ENCODE measurements at places on chromosomes 3 and 15. TPM values are rescaled to one million over a fixed set of nuclear protein-coding genes. Genes with fewer than 3 reads are reported as not detected.

TNK2 gene
- 22.5 TPM for total RNA-seq

GRIP2 gene
- total RNA-seq: 4.5 TPM

ANKRD63 gene
- 0.74 TPM for total RNA-seq

DNA sequence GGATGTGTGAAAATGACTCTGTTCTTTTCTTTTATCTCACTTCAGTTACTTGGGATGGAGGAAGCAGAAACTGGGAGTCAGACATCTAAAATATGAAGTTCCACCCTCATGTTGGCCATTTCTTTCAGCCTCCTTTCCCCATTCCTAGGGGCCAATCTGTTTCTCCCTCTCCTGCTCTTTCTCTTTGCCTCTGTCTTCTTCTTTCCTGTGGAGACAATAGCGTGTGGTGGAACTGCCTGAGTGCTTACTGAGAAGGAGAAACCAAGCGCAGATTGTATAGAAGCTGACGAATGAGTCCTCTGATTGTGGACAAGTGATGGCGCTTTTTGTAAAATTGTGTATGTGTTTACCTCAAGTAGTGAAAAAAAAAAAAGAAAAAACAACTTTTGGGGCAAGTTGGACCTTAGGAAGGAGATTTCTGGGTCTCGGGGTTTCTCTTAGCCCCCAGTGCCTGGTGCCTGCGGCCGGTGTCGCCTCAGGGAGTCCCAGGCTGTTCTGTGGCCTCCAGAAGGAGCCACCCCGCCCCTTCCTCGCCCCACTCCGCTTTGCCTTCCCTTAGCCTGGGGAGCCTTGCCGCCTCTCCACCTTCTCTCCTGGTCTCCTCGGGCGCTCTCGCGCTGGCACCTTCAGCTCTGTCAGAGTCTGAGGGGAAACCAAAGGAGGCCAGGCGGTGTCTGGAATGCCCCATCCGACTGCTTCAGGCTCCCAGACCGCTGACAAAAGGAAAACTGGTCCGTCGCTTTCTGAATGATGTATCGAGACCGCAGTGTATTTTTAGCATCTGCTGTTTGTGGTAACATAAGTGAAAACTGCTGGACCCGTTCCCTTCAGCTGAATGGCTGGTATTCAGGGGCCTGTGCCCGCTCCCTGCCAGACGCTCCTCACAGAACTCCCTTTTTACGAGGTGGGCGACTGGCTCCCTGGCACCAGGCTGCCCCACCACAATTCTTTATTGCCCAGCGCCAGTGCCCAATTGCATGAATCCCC, 30.1 kb downstream of the SCG5 start:
- no peak for DNase-seq

DNA sequence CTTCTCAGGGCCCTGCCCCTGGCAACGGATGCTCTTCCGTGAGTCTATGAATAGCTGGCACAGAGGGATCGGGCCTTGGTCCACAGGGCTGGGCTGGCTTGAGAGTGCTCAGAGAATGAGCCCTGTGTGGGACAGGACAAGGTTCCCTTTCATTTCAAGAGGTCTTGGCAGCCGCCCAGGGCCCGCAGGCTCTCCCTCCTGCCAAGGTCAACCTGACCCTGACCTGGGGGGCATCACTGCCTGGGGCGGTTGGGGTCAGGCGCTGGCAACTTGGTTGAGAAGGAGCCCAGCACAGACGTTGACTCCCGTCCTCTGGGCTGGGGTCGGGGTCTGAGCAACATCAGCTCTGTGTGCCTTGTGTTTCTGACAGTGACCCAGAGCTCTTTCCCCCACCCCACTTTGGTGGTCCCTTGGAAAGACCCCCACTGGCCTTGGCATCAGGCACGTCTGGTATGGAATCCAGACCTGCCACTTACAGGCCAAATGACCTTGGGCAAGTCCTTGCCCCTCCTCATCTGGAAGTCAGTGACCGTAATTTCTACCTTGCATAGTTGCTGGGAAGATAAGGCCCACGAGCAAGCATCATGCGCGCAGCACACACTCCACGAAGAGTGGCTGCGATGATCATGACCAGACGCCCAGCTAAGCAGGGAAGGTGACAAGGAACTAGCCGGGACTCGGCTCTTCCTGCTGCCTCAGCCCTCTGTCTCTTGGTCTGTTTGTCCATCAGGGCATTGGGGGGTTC, 36.4 kb downstream of the EPHB3 start:
- no peak for DNase-seq

GRCh38 chr3:125433091-125433534, 58.0 kb upstream of the ZNF148 start:
- no peak for DNase-seq

Data from GM23338 (cell line).